ENCODE measurements at places on chromosomes 5 and 9. TPM values are rescaled to one million over a fixed set of nuclear protein-coding genes. Genes with fewer than 3 reads are reported as not detected.

CCT5 gene
- total RNA-seq = 109 TPM

LCN10 gene
- total RNA-seq = 0.61 TPM

ORM1 gene
- total RNA-seq = not detected

SPATA31E1 gene
- total RNA-seq = not detected

RNF20 gene
- 22.9 TPM for total RNA-seq

ZNF483 gene
- 3.4 TPM for total RNA-seq

KIAA1958 gene
- total RNA-seq = 7.1 TPM

SLIT3 gene
- 12.4 TPM for total RNA-seq

NUDCD2 gene
- total RNA-seq = 8.5 TPM

PAEP gene
- 0.89 TPM for total RNA-seq

PCDHB5 gene
- total RNA-seq = 0.49 TPM

HMMR gene
- total RNA-seq = 2.8 TPM

MCCC2 gene
- total RNA-seq = 40.1 TPM

IL5 gene
- total RNA-seq = not detected

IL13 gene
- total RNA-seq = not detected

RNF183 gene
- total RNA-seq = 1.5 TPM

GRCh38 chr9:27528886-27529315 is 713 bp downstream of the MOB3B start:
- DNase-seq = peak; percentile 93

- DNase-seq = no peak
These were observed 108.5 kb upstream of the IQGAP2 start for GRCh38 chr5:76294573-76294972.

- DNase-seq = no peak
These were observed 220.9 kb upstream of the DAP start for GRCh38 chr5:10981932-10982331.

DNA sequence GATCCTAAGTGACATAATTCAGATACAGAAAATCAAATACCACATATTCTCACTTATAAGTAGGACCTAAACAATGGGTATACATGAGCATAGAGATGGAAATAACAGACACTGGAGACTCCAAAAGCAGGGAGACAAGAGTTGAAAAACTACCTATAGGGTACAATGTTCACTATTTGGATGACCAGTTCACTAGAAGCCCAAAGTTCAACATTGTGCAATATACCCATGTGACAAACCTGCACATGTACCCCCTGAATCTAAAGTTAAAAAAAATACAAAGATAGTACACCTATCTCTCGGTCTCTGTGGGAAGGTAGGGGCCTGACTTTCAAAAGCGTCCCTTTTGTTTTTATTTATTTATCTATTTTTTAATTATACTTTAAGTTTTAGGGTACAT is 11.7 kb upstream of the OR1N1 start:
- DNase-seq = no peak

- DNase-seq = no peak
These were observed 2.0 kb upstream of the PTGR1 start for GRCh38 chr9:111601237-111602018.

DNA sequence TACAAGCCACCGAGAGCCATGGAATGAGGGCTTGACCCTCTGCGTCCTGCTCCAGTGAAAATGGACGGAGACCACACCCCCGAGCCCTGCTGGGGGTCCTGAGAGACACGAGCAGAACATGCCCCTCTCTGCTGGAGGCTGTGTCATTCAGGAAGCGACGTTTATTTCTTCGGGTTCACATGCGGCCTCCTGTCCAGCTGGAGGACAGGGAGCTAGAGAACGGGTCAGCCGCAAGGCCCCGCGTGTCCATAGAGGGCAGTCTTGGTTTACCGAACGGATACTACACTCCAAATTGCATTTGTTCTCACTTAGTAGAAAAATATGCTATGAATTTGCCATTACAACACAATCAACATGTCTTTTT is 36.1 kb downstream of the MRPL36 start:
- DNase-seq = peak; percentile 89

DNA sequence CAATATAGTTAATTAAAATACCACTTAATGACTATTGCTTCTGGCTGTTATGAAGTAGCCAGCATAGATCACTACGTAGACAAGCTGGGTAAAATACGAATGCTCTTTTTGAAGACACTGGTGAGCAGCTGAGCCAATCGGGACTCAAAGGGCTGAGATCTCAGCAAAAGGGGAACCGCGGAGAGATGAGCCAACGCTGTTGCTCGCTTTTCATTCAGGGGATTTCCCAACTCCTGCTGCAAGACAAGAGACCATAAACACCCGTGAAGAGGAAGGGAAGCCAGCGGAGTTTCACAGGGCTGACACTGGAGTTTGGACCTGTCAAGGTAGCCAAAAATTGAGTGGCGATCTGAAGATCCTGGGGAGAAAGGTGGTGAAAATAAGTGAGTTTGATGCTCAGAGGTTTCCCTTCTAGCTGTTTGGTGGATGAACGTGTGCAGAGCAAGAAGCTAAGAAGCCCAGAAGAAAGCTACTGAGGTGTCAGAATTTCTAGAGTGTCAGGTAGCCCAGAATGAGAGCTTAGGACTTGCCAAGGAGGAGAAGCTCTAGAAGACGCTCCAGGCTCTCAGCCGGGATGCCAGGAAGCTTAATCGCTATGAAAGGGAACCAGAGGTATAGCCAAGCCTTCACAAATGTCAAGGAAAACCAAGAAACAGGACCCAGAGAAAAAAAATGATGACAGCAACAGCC is 79.6 kb upstream of the RNU6ATAC start:
- DNase-seq = no peak

DNA sequence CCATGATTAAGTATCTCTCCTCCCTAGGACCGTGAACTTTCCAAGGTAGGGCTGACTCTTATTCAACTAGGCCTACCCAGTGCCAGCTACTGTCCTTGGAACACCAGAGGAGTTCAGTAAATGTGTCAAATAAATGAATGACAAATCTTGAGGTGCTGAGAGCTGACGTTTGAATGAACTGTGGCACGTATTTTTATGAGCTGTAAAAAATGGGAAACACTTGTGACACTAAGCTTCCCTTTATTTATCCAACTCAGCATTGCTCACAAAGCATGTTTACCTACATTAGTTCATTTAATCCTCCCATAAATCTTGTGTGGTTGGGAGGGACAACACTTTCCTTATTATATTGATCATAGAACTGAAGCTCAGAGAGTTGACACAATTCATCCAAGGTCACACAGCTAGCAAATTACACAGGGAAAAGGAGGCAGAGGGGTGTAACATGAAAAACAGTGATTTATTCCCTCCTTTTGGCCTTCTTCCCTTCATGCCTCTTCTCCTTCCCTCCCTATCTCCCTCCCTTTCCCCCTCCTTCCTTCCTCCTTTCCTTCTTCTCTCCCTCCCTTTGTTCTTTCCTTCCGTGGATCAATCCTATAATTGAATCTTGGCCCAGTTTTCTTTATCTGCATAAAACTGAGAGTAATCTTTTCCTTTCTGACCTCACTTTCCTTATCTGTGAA is 412.6 kb downstream of the DMRT2 start:
- no peak for DNase-seq

GRCh38 chr9:72526901-72527800 is 5.7 kb downstream of the TMC1 start:
- DNase-seq = peak; percentile 57

DNA sequence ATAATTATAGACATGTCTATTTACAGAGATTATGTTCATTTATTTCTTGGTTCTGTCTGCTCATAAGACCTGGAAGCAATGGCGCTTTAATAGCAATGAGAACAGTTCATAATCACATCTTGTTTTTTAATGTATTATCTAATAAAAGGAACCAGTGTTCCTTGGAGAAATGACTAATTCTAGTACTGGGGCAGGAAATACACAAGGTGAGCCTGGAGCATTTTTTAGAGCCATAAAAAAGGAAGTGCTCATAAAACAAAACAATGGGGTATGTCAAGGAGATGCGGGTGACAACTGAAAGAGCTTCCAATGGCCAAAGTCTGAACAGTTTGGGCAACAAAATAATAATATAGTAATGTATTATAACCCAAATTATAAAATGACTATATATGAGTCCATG is 531.9 kb upstream of the CHD1 start:
- no peak for DNase-seq

GRCh38 chr5:115636008-115636407 is 10.2 kb upstream of the TMED7 start:
- DNase-seq = no peak

DNA sequence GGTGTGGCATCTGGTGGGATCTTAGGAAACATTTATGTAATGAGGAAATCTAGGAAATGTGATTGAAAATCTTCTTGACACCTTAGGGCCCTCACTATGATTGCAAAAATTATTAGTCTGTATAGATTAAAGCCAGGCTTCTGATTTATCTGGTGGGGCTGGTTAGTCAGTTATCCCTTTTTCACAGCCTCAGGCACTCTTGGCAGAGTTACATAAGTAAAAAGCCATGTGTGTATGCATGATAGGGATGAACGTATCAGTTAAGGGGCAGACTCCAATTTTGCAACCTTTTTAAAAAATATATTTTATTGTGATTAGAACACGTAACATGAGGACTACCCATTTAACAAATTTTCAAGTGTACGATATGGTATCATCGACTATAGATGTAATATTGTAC is 30.6 kb upstream of the RAB14 start:
- no peak for DNase-seq

GRCh38 chr5:95178046-95178651 is 106.7 kb downstream of the MCTP1 start:
- no peak for DNase-seq

GRCh38 chr5:164481270-164481669 is 975.9 kb downstream of the MAT2B start:
- DNase-seq = no peak

- no peak for DNase-seq
These were observed 12.6 kb upstream of the FAM163B start for GRCh38 chr9:133621725-133622267.

DNA sequence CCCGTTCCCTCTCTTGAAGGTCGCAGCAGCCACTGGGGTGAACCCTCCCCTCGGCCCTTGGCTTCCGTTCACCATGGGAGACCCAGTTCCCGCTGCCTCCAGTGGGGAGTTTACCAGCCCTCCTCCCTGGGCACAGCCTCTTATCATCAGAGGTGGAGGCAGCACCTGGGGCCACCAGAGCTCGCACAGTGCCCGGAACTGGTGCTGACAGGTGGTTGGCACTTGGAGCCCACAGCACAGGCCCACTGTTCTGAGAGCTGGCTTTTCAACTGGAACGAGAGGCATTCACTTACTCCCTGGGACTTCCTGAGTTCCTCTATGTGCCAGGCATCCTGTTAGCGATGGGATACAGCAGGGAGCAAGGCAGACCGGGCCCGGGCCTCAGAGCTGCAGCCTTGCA is 106.8 kb upstream of the FCN2 start:
- no peak for DNase-seq

DNA sequence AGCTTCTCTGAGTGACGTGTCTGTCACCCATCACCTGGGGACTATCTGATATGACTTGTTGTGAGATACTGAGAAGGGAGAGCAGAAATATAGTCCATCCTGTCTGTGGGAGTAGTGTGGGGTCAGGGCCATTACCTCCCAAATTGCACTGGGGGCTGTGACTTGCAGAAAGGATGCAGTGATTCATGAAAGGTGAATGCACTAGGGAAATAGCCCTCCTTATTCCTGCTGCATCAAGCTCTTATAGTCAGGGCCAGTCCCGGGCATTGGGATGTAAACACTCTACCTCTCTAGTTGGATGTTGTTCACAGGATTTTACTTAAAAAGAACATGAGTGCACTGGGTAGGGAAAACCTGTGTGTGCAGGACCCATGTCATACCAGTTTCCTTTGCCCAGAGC is 124.8 kb downstream of the STK32A start:
- DNase-seq = no peak

GRCh38 chr5:11289733-11290132 is 528.7 kb upstream of the DAP start:
- no peak for DNase-seq

DNA sequence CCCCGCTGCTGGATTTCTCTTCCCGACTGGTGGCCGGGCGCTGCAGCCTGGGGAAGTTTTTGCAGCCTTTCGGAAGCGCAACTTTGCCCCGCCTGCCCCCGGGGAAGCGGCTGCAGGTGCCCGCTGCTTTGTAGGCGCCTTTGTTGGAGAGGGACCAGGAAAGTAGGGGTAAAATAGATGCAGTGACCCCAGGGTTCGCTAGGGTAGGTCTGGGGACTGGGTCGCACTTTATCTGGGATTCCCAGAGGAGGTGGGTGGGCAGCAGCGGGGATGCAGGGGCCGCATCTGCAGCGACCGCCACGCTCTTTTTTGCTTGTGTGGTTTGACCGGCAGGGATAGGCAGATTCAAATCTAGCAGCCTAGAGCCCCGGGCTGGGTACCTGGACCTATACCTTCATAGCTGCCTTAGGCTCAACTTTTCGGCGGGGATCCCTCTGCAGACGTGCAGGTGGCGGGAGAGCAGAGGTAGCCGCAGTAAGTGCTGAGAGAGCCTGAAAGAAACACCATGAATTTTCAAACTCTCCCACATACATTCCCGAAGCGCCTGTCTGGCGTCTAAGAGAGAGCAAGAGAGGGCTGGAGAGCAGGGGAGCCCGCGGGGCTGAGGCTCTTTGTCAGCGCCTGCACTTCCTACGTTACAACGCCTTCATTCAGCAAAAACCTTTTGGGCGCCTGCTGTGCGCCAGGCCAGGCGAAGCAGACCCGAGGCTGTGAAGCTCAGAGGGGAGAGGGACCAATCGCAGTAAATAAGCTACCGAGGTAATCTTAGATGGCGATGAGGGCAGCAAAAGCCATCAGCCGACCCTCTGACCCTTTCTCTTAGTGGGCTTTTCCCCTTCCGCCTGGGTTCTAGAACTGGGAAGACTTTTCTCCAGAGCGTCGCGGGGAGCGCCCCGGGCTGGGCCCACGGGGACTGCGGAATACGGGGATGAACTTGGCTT is 642 bp downstream of the SV2C start:
- no peak for DNase-seq

DNA sequence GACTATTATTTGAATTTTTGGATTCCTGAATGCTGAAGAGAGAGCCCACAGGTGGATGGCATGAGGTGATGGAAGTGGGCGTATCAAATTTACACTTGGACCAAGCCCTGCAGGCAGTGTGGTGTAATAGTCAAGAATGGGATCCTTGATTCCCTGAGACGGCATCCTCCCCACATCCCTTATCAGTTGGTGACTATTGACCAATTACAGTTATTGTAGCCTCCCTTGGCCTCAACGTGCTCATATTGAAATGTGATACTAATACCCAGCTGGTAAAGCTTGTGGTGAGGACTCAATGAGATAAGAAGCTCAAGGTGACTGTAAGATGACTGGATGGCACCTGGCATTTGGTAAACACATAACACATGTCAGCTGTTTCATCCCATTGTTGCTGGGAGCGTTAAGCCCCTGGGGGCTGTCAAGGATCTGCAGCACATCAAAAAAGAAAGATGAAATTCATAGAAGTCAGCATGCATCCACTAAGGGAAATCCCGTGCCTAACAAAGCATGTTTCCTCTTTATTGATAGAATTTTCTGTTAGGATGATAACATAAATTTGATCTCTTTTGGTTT is 65.6 kb upstream of the IRX2 start:
- DNase-seq = no peak

DNA sequence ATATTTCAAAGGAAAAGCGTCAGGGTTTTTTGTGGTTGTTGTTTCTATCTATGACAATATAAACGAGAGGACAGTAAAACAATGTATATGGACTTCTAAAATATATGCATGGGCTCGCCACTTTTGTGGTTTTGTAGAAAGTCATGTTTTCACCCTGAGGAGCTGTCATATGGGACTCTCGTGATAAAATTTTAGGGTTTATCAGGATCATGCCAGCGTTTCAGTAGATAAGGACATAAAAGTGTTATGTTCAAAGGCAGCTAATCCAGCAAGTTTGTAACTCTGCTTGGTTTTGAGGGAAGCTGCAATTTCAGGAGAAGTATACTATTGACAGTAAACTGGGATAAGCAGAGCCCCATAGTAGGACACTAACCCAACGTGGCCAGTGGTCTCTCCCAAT is 120.3 kb downstream of the CDC42SE2 start:
- DNase-seq = no peak

Data from lower leg skin (tissue), 4 donors.